ENCODE measurements at places on chromosomes 13 and 19.

DNA sequence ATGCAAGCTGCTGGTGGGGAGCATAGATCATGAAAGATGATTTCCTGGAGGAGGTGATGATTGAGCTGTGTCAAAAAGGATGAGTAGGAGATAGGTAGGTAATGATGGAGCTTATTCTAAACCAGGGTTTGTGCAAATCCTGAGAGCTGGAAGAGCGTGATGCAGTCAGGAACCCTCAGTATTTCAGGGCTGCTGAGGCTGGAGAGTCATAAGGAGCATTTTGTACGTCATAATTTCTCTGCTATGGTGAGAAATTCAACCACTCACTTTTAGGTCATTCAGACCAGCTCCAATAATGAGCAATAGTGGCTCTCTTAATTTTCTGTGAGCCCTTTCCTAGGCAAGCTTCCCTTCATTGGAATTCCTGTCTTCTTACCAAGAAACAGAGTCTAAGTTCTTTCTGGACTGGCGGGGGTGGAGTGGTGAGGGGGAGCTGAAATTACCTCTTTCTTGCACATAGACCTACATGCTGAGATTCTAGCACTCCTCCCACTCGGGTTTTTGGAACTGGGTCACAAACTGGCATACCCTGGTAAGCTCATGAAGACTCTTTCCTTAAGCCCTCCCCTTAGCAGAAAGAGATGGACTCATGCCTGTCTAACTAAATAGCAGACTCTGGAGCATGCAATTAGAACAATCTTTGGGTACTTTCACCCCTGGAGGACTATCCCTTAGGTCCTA lies 62.2 kb upstream of the MYCBP2 start:
- DNase-seq: no peak

DNA sequence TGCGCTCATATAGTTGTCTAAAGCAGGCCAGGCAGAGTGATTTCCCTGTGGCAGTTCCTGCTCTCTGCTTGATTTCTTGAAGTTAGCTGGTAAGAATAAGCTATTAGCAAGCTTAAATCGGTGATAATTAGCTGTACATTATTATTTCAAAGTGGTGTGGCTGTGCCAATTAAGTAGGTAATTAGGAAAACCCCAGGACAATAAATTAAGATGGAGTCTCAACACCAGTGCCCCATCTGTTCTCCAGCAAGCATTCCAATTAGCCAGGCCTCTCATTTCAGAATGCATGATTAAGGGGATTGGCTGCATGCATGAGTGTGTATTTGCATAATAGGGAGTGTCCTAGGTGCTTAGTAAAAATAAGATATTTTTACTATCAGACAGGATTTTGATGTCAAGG lies 342.3 kb downstream of the GPC5 start:
- no peak for DNase-seq

DNA sequence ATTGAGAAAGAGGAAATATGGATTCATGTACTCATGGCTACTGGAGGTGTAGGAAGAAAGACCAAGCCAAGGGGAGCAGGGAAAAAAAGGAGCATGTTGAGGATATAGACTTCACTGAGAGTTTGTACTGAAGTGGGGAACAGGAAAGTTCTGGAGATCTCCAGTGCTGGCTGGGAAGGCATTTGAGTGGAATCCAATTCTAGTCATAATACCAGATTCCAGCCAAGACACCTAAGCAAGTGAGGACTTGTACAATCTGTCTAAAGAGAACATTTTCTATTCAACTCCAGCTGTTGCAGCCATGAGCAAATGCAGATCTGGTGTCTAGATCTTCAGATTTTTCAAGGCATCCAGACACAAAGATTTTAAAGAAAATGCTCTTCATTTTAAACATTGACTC lies 412.5 kb downstream of the OXGR1 start:
- DNase-seq: no peak

GRCh38 chr19:33828266-33829075 lies 31.8 kb downstream of the KCTD15 start:
- DNase-seq: no peak

GRCh38 chr19:14718522-14719116 lies 28.8 kb downstream of the ZNF333 start:
- no peak for DNase-seq

DNA sequence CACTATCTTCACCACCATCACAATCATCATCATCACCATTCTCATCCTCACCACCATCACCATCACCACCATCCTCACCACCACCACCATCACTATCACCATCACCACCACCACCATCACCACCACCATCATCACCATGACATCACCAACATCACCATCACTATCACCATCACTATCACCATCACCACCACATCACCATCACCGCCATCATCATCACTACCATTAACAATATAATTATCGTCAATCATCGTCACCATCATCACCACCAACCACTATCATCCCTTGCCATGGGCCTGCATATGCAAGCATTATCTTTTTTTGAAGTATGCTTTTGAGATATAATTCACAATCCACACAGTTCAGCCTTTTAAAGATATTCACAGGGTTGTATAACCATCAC lies 7.6 kb upstream of the PPP6R1 start:
- DNase-seq: no peak
